ENCODE measurements at places on chromosomes 5 and 9. TPM values are rescaled to one million over a fixed set of nuclear protein-coding genes. Genes with fewer than 3 reads are reported as not detected.

Gene PCA3
- total RNA-seq = not detected

GRCh38 chr5:1776831-1777230 lies 22.8 kb downstream of the MRPL36 start:
- no peak for DNase-seq

- no peak for DNase-seq
These were observed 80.4 kb downstream of the SLC12A2 start for GRCh38 chr5:128163991-128164390.

DNA sequence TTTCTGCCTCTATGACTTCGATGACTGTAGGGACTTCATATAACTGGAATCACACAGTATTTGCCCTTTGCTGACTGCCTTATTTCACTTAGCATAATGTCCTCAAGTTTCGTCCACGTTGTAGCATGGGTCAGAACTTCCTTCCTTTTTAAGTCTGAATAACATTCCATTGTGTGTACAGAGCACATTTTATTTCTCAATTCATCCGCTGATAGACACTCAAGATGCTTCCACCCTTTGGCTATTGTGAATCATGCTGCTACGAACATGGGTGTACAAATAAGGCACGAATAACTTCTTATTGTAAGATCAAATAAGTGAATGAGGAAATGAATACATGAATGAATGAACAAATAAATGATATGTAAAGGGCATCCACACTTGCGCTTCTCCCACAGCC lies 13.0 kb downstream of the BARX1 start:
- DNase-seq = no peak

GRCh38 chr9:128093011-128093410 lies 25.0 kb downstream of the SLC25A25 start:
- DNase-seq = no peak

Gene PCDHB10
- total RNA-seq = 2.5 TPM

DNA sequence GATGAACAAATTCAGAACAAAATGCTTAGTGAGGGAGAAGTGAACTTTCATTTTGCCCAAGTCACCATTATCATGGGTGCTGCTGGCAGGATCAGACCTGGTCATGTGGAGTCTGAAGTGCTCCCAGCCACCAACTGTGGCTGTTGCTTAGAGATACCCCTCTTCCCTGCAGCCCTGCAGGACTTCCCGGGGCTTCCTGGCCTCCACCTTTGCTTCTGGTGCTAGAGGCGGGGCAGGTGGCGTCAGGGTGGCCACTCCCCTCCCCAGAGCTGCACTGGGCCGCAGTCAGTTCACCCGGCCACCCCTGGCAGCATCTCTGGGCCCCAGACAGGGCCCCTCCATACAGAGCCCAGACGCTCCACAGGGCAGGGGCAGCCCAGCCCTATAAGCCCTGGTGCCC lies 30.0 kb upstream of the SLC12A7 start:
- DNase-seq = no peak

DNA sequence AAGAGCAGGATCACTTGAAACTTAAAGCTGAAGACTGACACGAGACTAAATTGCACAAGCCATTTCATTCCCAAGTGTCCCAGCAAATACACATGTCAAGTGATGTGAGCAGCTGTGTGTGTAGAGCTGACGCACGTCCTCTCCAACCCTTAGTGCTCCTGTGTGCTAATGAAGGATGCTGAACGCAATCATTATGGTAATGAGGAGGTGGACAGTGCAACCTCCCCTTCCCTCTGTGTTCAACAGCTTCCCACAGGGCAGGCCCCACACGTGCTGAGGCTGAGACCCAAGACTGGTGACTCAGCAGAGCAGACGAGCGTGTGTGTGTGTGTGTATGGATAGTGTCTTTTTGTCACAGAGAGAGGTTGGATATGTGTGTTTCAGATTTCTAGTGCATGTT lies 702.1 kb downstream of the SEMA5A start:
- DNase-seq = peak; percentile 48

DNA sequence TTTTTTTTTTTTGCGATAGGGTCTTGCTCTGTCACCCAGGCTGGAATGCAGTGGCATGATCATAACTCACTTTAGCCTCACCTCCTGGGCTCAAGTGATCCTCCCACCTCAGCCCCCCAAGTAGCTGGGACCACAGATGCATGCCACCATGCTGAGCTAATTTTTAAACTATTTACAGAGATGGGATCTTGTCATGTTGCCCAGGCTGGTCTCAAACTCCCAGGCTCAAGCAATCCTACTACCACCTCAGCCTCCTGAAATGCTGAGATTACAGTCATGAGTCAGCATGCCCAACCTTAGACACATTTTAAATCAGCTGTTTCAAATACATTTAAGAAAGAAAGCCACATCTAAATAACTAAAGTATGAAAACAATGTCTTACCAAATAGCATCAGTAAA lies 439.0 kb downstream of the EBF1 start:
- DNase-seq = no peak

Gene ZNF366
- 3.1 TPM for total RNA-seq

Measured in mucosa of gallbladder (tissue), 1 donor.